ENCODE measurements at places on chromosomes 1 and 21.

DNA sequence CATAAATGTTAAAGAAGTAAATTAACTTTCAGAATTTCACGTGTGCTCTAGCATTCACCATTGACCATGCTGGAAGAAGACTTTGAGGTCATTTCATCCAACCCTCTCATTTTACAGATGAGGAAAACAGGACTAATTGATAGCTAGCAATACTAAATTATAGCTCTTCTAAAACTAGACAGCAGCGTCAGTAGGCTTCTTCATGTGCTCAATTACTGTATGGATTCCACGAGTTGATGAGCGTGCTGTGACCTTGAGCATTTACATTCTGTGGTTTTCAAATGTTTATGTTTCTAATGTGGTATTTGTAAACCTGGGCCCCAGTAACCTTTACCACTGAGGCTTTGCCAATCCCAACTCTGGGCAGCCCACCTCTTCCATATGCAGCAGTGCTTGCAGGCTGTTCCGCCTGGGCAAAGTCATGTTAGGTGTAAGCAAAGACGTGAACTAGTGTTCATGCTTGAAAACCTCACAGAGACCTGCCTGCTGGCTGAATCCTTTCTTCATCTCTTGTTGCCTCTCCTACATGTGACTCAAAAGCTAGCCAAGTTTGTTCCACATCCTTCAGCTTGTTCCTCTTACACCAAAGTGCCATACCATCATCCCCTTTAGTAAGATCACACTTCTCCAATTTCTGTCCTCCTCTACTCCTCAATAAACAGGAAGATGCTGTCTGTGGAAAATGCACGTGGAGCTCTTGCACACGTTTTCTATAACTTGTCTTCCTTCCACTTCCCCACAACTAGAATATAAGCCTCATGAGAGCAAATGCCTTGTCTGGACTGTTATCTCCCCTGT is 17.2 kb downstream of the KCNJ15 start:
- DNase-seq = no peak

- no peak for DNase-seq
Measured at GRCh38 chr1:4346131-4346530, 308.3 kb upstream of the AJAP1 start.

DNA sequence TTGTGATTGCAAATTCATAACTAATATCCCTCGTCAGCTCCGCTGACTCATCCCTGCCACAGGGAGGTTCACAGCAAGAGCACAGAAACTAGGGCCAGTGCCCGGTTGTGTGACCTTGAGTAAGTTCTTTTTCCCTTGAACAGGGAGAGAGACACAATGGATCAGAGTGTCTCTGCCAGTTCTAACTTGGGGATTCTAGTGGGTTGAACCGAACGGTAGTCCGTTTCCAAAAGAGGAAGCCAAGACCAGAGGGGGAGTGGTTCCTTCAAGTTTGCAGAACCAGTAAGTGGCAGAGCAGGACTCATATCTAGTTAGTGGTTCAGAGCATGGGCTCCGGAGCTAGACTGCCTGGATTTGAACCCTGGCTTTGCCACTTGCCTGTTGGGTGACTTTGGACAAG is 4.9 kb upstream of the SHISA4 start:
- no peak for DNase-seq

DNA sequence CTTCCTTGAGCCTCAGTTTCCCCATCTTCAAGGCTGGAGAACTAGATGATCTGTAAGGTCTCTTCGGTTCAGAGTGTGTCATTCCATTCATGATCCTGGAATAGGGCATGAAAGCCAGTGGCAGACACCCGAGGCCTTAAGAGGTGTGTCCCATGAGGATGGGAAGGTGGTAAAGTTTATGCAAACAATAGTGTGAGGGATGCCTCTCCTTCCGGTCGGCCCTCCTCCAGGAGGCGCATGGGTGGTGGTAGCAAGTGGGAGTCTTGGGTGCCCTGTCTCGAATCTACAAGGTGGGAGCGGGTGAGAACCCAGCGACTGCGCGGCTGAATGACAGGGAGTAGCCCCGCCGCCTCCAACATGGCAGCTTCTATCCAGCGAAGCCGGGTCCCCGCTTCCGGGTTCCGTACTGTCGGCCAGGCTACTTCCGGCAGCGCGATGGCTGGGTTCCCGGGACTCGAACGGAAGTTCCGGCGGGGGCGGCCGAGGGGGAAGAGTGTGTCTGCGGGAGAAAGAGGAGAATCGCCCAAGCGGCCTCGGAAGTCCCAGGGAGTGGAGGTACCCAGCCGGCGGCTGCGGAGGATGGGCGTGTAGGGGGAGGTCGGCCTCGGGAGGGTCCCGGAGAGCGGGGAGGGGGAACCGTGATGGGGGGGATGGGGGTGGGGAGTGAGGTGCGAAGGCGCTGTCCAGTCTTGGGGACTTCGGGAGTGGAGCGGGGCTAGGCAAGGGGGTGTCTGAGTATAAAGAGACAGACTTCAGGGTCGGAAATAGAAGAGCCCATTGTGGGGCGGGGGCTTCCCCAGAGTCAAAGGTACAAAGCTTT is at the start of gene LYPLA2:
LYPLA2 (plus strand) TSS at position 450 of the 820 bp plus-strand sequence. CDS start 1,538 bp downstream, outside the sequence.
- DNase-seq = peak; percentile 84

DNA sequence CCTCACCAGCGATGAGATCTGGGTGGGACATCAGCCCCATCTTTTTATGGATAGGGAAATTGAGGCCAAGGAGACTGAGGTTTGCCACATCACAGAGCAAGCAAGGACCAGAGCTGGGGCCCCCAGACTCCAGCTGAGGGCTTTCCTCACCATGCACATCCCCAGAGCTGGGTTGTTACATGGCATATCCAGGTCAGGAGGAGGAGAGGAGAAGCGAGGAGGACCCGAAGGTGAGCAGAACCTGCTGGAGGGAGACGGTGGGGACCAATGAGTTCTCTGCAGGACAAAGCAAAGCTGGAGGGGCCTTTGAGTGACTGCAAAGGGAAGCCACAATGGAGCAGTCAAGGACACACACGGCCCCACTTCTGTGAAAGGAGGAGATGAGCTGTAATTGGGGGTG is 255.5 kb upstream of the CSF3R start:
- no peak for DNase-seq

- no peak for DNase-seq
Measured at GRCh38 chr1:113153116-113153803, 80.3 kb downstream of the LRIG2 start.

GRCh38 chr1:119784191-119784781 is 15.6 kb upstream of the HMGCS2 start:
- DNase-seq = no peak

DNA sequence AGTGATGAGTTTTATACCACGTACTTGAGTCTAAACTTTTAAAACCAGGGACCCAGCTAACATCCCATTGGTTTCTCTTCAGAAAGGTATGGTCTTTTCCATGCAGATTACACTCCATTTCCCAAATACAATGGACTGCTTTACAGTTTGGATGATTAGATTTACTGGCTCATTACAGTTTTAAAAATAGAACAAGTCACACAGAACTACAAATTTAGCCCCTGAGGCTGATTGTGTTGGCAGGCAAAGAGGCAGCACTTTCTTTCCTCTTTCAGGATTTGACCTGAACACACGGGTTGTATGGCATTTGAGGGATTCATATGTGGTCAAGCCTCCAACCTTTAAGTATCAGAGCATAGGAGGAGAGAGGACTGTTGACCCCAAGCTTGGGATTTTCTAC is 21.8 kb upstream of the VTCN1 start:
- no peak for DNase-seq

GRCh38 chr21:33541105-33541711 is 709 bp downstream of the GART start:
- peak; percentile 28 for DNase-seq

DNA sequence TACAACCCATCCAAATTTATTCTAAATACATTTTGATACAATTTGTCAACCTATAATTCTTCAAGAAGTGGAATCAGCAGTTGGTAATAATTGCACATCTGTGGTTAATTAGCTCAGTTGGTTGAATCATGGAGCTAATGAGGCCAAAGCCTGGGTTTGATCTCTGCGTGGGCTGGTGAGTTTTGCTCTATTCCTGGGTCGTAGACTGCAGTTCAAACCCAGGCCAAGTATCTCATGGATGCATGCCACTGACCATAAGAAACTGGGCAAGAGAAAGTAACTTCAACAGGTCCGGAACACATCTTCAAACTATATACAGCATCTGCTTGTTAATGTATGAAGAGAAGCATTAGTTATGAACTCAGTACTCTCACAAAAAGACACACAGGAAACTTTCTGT is 779.7 kb downstream of the USP25 start:
- no peak for DNase-seq

- DNase-seq = no peak
Measured at GRCh38 chr1:182309631-182310351, 81.8 kb downstream of the GLUL start.

- no peak for DNase-seq
Measured at GRCh38 chr1:116485976-116486375, 84.8 kb downstream of the CD58 start.

DNA sequence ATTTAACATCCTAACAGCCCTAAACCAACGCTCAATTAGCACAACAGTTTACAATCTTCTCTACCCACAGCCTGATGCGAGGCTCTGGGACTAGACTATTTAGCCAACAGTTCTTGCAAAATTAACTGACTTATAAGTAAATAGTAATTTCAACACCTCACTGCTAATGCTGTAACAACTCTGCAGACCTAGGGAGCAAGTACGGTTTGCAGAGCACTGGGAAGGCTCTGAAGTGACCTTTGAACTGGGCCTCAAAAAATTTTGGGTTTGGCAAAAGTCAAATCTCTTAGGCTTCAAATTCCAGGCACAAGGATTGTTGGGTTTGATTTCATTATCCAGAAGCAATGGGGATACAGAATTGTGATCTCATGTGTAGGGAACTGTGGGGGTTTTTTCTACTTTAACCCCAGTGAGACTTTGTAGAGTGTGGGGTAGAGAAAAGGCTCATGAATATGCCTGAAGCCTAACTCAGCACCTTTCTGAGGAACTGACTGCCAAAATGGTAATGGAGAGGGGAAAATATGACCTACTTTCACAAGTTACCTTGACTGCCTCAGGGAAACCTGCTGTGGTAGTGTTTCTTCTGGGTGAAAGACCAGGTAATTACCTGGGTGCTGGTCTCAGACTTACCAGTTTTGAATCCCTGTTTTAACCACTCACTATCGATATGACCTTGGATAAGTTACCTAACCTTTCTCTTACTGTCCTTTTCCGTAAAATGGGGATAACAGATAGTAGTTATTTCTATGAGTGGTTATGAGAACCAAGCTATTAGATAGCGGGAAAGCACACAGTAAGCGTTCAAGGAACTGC is 889 bp upstream of the TXLNA start:
- DNase-seq = no peak

- DNase-seq = peak; percentile 56
Measured at GRCh38 chr1:161071886-161072371, 2.2 kb upstream of the ARHGAP30 start.

GRCh38 chr1:2300004-2300771 is 72.1 kb downstream of the SKI start:
- DNase-seq = no peak

DNA sequence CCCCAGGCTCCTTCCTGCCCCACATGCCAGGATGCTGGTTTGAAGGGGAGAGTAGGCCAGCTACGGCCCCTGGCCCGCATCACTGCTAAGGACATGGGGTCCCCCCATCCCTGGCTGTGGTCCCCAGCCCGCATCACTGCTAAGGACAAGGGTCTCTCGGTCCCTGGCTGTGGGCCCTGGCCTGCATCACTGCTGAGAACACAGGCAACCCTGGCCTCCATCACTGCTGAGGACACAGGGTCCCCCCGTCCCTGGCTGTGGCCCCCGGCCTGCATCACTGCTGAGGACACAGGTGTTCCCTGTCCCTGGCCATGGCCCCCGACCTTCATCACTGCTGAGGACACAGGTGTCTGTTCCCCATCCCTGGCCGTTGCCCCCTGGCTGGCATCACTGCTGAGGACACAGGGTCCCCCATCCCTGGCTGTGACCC is 448 bp upstream of the OBSCN start:
- no peak for DNase-seq

GRCh38 chr1:174710868-174711845 is 263.4 kb downstream of the GPR52 start:
- no peak for DNase-seq

DNA sequence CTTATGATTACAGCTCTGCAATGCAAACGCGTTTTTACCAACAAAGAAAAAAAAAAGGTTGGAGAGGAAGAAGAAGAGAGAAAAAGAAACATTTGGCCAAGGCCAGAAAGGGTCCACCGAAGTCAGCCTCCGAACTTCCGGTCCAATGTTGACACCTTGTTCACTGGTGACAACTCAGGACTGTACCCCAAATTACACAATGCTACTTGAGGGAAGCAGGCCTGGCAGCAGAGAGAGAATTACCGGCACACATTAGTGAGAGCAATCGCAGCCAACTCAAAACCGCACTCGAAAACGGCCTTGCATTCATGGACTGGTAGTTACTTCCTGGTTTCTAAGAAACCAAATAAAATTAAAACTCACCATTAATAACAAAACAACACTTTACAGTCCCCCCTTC is 652.5 kb downstream of the KIF26B start:
- no peak for DNase-seq

GRCh38 chr1:7247158-7247557 is 461.9 kb downstream of the CAMTA1 start:
- DNase-seq = no peak

DNA sequence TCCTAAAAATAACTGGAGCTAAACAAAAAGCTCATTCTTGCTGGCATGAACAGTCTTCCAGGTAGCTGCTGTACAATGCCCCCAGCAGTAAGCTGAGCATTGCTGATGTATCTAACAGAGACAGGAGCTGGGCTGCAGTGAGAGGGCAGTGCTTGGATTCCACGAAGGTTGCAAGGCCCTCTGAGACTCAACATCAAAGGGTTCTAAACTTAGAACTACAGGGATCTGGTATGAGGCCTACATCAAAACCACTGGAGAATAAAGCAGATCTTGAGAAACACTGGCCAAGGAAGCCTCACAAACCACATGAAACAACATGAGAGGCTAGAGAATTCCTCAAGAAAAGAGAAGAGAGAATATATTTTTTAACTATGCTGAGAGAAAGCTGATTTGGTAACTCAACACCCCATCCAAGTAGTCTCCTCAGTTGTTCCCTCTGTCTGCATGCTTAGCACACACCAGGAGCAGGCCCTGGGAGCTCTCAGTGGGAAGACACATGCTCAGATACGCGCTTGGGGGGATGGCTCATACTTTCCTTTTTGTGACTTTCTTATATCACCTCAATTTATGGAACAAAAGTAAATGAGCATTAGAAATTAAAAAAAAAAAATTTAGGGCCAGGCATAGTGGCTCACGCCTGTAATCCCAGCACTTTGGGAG is 27.7 kb downstream of the DSTYK start:
- no peak for DNase-seq
